Activated CD8-positive, alpha-beta T cell treated with anti-CD3 and anti-CD28 coated beads, Interleukin-2, amount 10 ng/mL, durations not matched to agents 7 days and 5 days (primary cell): ENCODE measurements at places on chromosomes 4 and X. TPM values are rescaled to one million over a fixed set of nuclear protein-coding genes. Genes with fewer than 3 reads are reported as not detected.

The C1QTNF7 gene
- total RNA-seq: not detected

DNA sequence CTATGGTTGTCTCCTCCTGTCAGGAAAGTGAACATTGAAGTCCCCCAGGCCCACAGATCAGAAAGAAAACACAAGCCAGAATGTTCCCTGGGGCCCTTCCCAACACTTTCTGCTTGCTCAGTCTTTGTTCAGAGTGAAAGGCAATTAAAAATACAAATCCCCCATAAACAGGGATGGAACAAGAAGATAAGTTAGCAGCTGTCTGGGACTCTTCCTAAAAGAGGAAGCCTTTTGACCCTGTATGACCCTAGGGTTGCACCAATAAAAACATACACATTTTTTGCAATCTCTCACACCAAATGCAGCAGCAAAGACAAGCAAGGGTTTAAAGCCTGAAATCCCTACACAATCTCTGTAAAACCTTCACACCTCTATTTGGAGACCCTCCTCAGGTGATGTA, 22.6 kb downstream of the IRF2 start:
- H3K4me3 ChIP-seq: no peak overlapping the region
- peaks cover 69% of the 10 kb centered on the region for H3K4me1 ChIP-seq
- DNase-seq: no peak
- peaks cover 48% of the 10 kb centered on the region for H3K36me3 ChIP-seq
- H3K27me3 ChIP-seq: no peaks in the 10 kb centered on the region
- no peak overlapping the region for H3K27ac ChIP-seq

GRCh38 chrX:45385757-45386156, 185.1 kb upstream of the DIPK2B start:
- no peaks in the 10 kb centered on the region for H3K36me3 ChIP-seq
- DNase-seq: no peak
- H3K4me3 ChIP-seq: no peak overlapping the region

GRCh38 chrX:98939456-98939855, 1470.6 kb downstream of the PCDH19 start:
- H3K4me3 ChIP-seq: no peak overlapping the region
- H3K4me1 ChIP-seq: no peaks in the 10 kb centered on the region
- H3K27me3 ChIP-seq: no peaks in the 10 kb centered on the region
- no peak for DNase-seq
- no peak overlapping the region for H3K27ac ChIP-seq

DNA sequence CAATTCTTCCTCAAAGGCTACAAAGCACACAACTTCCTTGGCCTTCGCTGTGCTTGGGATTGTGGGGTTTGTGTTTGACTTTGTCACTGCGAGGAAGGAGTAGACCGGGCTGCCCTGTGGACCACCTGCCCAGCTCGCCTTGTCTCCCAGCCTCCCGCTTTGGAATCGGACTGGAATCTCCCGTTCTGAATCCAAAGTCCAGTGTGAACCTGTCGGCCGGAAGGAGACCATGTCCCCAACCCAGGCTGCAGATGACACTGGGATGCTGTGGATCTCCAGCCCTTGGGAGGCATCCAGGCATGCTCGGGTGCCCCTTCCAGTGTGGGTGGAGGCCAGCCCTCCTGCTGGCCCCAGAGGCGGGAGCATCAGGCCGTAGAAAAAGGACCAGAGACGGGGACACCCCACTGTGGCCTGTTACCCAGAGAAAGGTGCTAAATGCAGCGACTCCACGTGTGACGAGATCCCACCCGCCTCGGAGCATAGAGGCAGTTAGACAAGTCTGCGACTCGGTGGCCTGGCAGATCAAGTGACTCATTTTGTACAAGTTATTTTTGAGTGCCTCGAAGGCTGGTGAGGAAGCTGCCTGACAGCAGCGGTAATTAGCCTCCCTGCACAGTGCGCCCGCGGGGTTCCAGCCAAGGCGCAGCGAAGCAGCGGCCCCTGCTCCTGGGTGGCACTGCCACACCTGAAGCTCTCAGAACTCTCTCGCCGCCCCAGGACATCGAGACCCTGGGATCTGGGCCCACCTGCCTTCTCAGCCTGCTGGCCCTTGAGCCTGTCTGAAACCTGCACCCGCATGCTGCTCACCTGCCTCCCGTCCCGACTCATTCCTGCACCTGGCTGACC, 57.5 kb downstream of the ADRA2C start:
- no peak overlapping the region for H3K4me3 ChIP-seq
- H3K27me3 ChIP-seq: no peaks in the 10 kb centered on the region
- no peak overlapping the region for H3K27ac ChIP-seq

- no peak overlapping the region for H3K4me3 ChIP-seq
- DNase-seq: peak; percentile 69
- H3K27ac ChIP-seq: no peak overlapping the region
- no peaks in the 10 kb centered on the region for H3K27me3 ChIP-seq
Observed at GRCh38 chrX:68732906-68733493, 85.5 kb downstream of the STARD8 start.

GRCh38 chrX:37800717-37801116, 20.9 kb downstream of the CYBB start:
- H3K27me3 ChIP-seq: no peaks in the 10 kb centered on the region
- H3K36me3 ChIP-seq: no peaks in the 10 kb centered on the region
- H3K4me3 ChIP-seq: no peak overlapping the region
- H3K27ac ChIP-seq: no peak overlapping the region

The GAGE12H gene
- total RNA-seq: not detected

The BOD1L1 gene
- total RNA-seq: 30.2 TPM

The FHDC1 gene
- 0.13 TPM for total RNA-seq

DNA sequence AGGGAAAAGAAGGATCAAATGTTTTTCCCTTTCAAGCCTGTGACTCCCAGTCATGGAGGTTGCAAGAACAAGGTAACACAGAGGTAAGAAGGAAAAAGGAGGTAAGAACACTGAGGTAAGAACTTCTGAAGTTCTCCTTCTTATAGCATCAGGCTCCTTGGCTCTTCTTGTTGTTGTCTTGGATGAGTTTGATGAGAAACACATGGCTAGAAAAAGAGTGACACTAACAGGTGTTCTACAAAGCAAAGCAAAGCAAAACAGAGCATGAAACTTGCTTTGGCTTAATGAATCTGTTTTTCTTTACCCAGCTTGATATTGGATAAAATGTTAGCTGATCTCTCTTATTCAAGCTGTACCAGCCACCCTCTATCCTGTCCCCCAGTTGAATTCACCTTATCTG, 231.2 kb upstream of the F9 start:
- H3K36me3 ChIP-seq: no peaks in the 10 kb centered on the region
- H3K27ac ChIP-seq: no peak overlapping the region
- no peaks in the 10 kb centered on the region for H3K27me3 ChIP-seq
- DNase-seq: no peak
